NT2/D1 (cell line): ENCODE measurements at places on chromosomes 7 and 10.

- DNase-seq = no peak
Measured at GRCh38 chr10:77392236-77392721, 245.3 kb downstream of the KCNMA1 start.

- no peak for DNase-seq
Measured at GRCh38 chr7:15647309-15647708, 39.2 kb downstream of the MEOX2 start.

GRCh38 chr10:70695241-70696030 is 23.1 kb downstream of the ADAMTS14 start:
- no peak for DNase-seq

DNA sequence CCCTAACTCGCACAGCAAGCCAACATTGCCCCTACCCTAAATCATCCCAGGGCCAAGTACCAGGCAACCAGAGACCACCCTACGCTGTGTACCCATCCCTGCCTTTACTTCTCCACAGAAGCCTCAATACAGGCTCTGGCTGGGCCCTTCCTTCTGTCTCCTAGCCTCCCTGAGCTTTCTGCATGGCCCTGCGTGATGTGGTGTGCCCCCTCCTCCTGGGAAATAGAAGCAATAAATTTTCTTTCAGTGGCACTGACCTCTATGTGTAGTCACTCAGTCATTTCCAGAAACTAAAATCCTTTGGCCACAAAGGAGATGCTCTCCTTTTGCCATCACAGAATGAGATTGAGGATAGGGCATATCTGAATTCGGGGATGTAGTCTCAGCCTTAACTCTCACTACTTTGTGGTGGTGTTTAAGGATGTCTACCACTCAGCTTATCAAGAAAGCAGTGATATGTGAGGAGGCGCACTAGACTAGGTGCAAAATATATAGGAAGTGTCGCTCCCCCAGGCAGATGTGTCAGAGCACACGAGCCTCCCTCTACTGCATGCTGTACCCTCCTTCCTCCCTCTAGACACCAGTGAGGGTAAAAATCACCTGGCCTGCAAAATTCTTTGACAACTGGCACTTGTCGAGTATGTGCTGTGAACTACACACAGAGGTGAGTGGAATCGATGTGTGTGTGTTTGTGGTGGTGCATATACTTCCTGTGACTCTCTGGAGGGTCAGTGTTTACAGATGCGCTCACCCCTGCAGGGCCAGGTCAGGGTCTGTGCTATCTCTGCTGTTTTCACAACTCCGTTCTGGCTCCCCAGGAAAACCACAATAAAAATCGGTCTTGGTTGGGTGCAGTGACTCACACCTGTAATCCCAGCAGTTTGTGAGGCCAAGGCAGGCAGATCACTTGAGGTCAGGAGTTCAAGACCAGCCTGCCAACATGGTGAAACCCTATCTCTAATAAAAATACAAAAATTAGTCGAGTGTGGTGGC is 825.9 kb upstream of the IGFBP3 start:
- DNase-seq = no peak

DNA sequence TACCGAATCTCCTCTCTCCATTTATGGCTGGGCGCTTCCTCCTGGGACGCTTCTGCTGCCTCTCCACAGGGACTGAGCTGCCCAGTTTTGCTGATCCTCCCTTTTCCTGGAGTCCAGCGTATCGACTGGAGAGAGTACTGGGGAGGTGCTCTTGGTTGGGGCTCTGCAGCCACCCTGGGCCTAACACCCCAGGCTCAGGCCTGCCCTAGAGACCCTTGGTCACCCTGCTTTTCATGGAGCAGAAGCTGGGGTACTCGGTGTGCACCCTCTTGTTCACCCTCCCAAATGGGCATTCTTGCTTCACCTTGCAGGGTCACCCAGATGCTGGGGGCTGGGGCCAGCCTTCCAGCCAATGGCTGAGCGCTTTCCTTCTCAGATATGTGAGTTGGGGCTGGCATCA is 88.8 kb upstream of the RET start:
- DNase-seq = no peak

GRCh38 chr10:110901954-110902819 is 16.8 kb downstream of the BBIP1 start:
- no peak for DNase-seq

DNA sequence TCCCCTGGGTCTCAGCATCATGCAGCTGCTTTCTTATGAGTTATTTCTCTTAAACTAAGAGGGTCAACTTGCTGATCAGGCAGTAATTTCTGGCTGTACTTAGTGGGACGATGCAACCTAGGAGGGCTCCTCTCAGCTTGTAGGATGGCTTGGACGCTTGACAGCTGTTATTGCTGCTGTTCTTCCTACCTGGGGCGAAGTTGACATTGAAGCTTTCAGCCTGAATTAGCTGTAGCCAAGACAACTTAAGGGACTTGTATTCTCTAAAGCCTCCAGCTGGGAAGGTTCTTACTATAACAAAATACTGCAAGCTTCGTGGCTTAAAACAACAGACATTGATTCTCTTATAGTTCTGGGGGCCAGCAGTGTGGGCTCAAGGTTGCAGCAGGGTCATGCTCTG is 224.9 kb downstream of the ACTR3B start:
- DNase-seq = no peak

DNA sequence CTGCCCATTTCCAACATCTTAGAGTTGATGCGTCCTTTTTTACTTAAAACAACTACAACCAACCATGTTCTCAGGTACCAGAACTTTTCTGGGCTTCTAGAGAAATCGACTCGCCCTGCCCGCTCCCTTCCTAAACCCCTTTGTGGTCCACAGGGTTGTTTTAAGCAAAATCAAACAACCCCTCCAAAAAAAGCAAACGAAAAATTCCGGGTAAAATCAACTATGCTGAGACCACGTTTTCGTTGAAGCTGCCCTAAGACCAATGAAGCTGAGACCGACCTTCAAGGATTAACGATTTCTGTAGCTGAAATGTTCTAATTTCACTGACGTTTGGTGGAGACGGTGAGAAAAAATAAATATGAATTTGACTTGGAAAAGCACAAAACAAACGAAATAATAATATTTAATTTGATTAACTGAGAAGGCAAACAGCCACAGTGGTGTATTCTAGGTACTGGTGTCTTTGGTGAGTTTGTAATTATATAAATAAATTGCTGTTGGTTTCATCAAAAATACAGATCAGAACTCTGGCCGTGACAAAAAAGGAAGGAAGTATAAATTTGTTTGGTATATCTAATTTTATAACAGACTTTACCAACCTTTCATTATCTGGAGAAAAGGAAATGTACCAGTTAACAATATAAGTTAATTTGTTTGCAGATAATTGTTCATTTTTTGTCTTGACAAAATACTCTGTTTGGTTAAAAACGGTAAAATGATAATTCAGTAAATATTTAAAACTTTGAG is 4.7 kb upstream of the IGF2BP3 start:
- no peak for DNase-seq

- DNase-seq = no peak
Measured at GRCh38 chr10:110502851-110503301, 5.2 kb downstream of the DUSP5 start.

GRCh38 chr10:91536111-91536510 is 96.8 kb downstream of the PPP1R3C start:
- no peak for DNase-seq

GRCh38 chr7:125126376-125126775 is 196.8 kb upstream of the POT1 start:
- no peak for DNase-seq

DNA sequence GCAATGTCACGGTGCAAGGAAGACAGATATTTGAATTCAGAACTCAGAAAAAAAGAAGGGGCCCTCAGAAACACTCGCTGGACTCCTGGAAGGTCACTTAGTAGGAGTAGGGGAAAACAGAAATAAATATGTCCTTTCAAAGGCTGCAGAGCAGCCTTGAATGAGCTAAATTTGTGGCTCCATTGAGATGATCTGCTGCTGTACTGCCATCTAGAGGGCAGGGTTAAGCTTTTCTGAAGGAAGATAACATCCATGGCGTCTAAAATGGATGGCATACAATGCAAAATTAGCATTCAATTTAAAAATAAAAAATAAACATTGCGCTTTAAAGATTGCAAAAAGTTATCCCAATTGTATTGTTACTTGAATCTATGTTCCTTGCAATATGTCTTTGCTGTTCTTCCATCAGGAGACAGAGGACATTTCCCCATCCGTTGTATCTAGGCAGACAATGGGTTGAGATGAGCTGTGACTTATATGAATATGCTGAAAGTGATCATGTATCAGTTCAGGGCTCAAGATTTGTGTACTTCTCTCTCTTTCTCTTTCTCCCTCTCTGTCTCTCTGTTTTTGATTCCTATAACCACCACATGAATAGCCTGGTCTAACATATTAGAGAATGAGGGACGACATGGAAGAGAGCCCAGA is 642.2 kb downstream of the SH2D4B start:
- peak; percentile 5 for DNase-seq

DNA sequence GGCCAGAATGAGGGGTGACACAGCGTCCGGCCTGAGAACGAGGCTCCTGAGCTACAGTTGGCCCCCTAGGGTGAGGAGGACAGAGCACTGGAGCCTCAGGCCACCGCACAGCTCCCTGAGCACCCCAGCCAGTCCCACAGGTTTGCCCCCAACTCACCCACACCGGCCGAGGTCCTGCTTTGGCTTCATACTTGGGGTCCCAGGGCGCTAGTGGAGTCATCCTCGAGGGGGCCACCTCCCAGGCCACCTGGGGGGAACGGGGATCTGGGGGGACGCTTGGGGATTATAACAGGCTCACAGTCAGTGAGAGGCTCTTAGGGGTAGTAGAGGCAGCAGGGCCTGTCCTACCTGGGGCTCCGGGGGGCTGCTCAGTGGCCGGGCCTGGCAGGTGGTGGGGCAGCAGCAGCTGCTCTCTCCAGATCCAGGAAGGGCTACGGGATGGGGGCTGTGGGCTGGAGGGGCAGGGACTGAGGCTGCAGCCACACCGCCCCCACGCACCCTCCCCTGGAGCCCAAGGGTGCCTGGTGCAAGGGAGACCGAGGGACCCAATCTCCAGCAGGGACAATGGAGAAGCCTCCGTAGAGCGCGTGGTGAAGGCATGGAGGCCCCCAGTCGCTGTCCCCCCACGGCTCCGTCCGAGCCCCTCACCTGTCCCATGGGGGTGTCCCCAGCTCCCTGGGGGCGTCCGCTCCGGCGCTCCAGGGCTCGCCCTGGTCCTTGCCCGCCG is 588 bp downstream of the SAP25 start:
- no peak for DNase-seq

- DNase-seq = no peak
Measured at GRCh38 chr7:50793947-50794570, 11.4 kb upstream of the GRB10 start.

GRCh38 chr10:81036257-81036656 is 498.6 kb downstream of the SH2D4B start:
- no peak for DNase-seq

GRCh38 chr7:17209101-17209500 is 89.4 kb upstream of the AHR start:
- no peak for DNase-seq

GRCh38 chr10:554182-554848 is 135.2 kb downstream of the DIP2C start:
- DNase-seq = no peak

DNA sequence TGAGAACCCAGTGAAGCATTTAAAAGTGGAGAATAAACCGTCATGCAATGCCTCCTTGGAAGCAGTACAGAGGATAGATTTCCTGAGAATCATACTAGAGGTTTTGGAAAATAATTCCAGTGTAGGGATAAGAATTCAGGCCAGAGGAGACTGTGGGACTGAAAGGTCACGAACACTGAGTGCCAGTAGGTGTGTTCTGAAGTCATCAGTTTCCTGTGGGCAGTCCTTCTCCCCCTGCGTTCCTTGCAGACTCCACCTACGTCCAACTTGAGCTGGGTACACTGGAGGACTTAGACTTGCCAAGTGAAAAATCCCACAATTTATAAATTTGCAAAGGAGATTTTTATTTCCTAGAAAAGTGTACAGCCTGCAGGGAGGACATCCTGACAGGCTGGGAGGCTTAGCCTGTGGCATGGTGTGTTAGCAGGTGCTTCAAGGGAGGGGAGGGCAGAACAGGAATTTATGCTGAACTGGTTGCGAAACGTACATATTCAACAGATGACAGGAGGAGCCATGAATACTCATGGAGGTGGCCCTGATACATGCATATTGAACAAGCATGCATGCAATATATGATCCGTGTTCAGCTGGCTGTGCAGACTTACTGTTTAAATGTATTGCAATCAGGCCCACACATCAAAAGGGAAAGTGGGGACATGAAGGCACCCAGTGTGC is 72.9 kb upstream of the POM121L12 start:
- DNase-seq = no peak

DNA sequence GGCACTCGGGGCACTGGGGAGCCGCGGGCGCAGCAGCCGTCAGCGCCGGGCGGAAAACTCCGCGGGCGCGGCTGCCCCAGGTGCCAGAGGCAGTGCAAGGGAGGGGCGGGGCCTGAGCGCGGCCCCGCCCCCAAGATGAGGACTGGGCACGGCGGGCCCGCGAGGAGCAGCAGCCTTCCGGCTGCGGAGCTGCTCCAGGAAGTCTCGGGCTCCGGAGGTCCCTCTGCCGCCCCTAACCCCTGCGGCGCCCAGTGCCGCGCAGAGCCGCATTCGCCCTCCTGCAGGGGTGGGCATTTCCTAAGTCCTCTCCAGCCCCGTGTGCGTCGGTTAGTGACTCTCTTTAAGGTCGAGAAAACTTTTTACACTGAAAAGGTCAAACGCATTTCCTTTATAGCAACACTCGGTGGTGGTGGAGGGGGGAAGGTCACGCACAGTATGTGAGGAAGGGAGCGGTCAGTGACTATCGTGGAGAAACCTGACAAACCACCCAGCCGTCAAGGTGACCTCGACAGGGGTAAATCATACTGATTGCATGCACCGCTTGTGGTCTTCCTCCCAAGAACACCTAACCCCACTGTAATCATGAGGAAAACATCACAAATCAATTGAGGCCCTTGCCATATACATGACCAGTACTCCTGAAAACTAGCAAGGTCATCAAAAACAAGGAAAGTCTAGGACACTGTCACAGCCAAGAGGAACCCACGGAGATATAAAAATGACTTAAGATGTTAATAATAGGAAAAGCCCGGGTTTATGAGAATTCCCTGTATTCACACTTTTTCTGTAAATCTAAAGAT is at the start of gene ANXA11:
Gene ANXA11, minus strand, starts transcription at position 61 of the 800 bp plus-strand sequence. CDS start 32,676 bp downstream, outside the sequence.
- DNase-seq = peak; percentile 55

- DNase-seq = no peak
Measured at GRCh38 chr7:13849163-13849892, 140.1 kb downstream of the ETV1 start.

GRCh38 chr10:69224862-69225657 is 4.9 kb downstream of the HKDC1 start:
- DNase-seq = no peak

DNA sequence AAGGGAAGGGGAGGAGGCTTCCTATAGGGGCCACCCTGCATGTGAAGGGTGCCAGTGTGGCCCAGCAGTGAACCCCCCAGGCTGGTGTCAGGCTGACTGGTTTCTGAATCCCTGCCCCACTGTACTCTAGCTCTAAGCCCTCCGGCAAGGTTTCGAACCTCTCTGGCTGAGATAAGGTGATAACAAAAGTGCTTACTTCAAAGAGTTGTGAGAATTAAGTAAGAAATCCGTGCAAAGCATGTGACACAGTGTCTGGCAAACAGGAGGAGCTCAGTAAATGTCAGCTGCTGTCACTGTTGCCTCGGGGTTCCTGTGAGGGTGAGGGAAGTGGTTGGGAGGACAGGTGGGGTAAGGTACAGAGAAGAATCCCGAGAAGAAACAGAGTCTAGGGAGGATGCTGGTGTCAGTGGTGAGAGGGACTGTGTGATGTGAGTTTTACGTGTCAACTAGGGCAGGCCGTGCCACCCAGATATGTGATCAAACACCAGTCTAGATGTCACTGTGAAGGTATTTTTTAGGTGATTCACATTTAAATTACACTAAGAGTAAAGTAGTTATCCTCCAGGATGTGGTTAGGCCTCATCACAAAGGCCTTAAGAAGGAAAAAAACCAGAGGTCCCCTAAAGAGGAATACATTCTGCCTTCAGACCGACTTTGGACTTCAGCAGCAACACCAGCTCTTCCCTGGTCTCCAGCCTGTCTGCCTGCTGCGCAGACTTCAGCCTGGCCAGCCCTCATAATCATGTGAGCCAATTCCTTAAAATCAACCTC is 64.4 kb downstream of the BPGM start:
- peak; percentile 22 for DNase-seq
